ENCODE measurements at places on chromosomes 4 and X. TPM values are rescaled to one million over a fixed set of nuclear protein-coding genes. Genes with fewer than 3 reads are reported as not detected.

Gene SLC9B1
- total RNA-seq: 4.0 TPM

Gene PAGE2
- total RNA-seq: not detected

- no peak overlapping the region for H3K27ac ChIP-seq
- no peaks in the 10 kb centered on the region for H3K4me1 ChIP-seq
- no peak overlapping the region for H3K4me3 ChIP-seq
- DNase-seq: no peak
- no peaks in the 10 kb centered on the region for H3K36me3 ChIP-seq
Observed at GRCh38 chr4:159685340-159686092, 582.6 kb downstream of the RAPGEF2 start.

GRCh38 chrX:117610806-117611205 is 505.8 kb downstream of the KLHL13 start:
- no peak overlapping the region for H3K27ac ChIP-seq
- DNase-seq: no peak
- H3K36me3 ChIP-seq: no peaks in the 10 kb centered on the region

DNA sequence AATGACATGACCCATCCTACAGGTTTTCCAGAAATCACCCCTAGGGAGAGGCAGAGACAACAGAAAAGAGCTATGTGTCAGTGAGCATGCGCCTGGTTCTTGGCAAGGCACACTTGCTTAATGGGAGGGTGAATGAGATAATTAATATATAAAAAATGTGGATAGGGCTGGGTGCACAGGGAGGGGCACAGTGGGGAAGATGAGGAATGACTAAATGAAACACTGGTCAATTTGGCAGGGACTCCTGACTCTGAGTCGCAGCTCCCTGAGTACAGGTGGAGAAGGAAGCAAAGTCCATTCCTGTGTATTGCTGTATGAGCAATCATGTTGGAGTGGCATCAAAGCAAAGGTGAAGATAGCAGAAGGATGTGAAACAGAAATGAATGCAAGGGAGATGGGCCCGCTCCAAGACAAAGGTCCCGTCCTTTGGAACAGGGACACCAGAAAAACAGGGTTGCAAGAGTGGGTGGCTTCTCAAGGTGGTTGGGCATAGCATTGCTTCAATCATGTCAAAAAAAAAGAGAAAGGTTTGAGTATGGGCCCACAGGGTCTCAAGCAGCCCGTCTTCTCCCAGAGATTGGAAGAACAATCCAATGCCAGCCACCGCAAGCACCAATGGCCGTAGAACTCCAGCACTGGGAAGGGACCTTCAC is 278.4 kb upstream of the AGTR2 start:
- no peaks in the 10 kb centered on the region for H3K4me1 ChIP-seq
- H3K27me3 ChIP-seq: no peaks in the 10 kb centered on the region
- H3K4me3 ChIP-seq: no peak overlapping the region
- H3K27ac ChIP-seq: no peak overlapping the region
- no peak for DNase-seq

DNA sequence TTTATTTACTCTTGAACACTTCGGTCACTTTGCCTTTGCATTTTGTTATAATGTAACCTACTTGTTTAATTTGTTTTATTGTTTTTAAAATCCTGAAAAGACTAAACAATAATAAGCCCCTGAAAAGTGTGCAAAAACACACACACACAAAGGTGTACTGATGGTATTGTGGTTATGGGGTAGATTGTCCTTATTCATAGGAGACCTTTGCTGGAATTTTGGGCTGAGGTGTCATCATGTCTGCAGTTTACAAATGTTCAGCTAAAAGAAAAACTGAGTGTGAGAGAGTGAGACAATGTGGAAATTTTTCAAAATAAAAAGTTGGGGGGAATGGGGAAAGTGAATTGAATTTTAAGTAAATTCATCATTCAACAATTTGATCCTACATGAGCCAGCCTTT is 174.9 kb downstream of the QDPR start:
- H3K27me3 ChIP-seq: no peaks in the 10 kb centered on the region
- no peaks in the 10 kb centered on the region for H3K36me3 ChIP-seq
- DNase-seq: no peak
- peak overlapping the region; percentile 15 for H3K27ac ChIP-seq
- no peak overlapping the region for H3K4me3 ChIP-seq
- peaks cover 7% of the 10 kb centered on the region for H3K4me1 ChIP-seq

- no peak for DNase-seq
- H3K27ac ChIP-seq: no peak overlapping the region
- no peaks in the 10 kb centered on the region for H3K27me3 ChIP-seq
- H3K36me3 ChIP-seq: peaks cover 53% of the 10 kb centered on the region
Observed at GRCh38 chr4:1732911-1733310, 11.6 kb downstream of the TACC3 start.

- DNase-seq: no peak
- H3K27me3 ChIP-seq: no peaks in the 10 kb centered on the region
- H3K36me3 ChIP-seq: no peaks in the 10 kb centered on the region
- peaks cover 3% of the 10 kb centered on the region for H3K4me1 ChIP-seq
- H3K4me3 ChIP-seq: no peak overlapping the region
Observed at GRCh38 chr4:154617820-154618317, 5.4 kb upstream of the FGG start.

GRCh38 chrX:119887721-119888425 is 7.8 kb upstream of the AKAP14 start:
- peak overlapping the region; percentile 24 for H3K4me3 ChIP-seq
- peaks cover 18% of the 10 kb centered on the region for H3K4me1 ChIP-seq
- DNase-seq: peak; percentile 38
- H3K36me3 ChIP-seq: no peaks in the 10 kb centered on the region
- no peak overlapping the region for H3K27ac ChIP-seq
- no peaks in the 10 kb centered on the region for H3K27me3 ChIP-seq
